AG04449 (cell line): ENCODE measurements at places on chromosomes 5 and 9.
A peak's percentile ranks its signal among the peaks of the same experiment; 100 is the strongest.

DNA sequence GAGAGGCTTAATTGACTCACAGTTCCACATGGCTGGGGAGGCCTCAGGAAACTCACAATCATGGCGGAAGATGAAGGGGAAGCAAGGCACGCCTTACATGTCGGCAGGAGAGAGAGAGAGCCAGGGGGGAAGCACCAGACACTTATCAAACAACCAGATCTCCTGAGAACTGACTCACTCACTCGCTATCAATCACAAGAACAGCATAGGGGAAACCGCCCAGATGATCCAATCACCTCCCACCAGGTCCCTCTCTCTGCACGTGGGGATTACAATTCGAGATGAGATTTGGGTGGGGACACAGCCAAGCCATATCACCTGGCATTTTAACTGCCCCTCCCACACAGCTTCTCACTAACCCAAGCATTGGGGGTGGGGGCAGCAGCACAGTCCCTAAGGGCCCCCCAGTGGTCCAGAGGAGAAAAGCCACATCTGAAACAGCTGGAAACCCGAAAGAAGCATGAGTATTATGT is 76.1 kb upstream of the ASS1 start:
- DNase-seq = no peak

- DNase-seq = no peak
These were observed 83.1 kb downstream of the FGF1 start for GRCh38 chr5:142602720-142603245.

- no peak for DNase-seq
These were observed 98.2 kb downstream of the ANKRD33B start for GRCh38 chr5:10662083-10662482.

GRCh38 chr5:158699298-158699880 is 400.3 kb downstream of the EBF1 start:
- DNase-seq = no peak

DNA sequence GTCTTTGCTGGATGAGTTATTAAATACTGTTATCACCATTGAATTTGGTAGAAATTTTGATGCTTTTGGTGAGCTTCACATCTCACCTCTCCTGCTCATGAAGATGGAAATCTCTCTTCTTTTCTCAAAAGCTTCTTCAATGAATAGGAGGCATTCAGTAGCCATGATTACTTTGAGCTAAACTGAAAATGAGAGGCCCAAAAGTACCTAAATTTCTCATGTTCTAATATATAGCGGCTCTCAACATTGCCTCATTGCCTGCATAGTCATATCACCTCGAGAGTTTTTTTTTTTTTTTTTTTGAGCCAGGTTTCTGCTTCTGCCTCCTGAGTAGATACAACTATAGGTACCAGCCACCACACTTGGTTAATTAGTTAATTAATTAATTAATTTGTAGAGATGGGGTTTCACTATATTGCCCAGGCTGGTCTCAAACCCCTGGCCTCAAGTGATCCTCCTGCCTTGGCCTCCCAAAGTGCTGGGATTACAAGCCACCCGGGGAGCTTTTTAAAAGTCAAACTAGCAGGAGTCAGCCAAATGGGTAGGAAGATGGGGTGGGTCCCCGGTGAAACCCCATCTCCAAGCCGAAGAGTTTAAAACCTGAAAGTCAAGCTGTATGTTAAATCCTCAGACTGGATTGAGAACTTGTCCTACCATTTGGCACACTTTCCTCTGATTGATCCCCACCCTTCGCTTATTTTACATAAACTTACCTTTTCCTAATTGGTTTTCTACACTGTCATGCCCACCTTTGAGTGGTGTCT is 169.0 kb downstream of the DOCK2 start:
- DNase-seq = no peak

DNA sequence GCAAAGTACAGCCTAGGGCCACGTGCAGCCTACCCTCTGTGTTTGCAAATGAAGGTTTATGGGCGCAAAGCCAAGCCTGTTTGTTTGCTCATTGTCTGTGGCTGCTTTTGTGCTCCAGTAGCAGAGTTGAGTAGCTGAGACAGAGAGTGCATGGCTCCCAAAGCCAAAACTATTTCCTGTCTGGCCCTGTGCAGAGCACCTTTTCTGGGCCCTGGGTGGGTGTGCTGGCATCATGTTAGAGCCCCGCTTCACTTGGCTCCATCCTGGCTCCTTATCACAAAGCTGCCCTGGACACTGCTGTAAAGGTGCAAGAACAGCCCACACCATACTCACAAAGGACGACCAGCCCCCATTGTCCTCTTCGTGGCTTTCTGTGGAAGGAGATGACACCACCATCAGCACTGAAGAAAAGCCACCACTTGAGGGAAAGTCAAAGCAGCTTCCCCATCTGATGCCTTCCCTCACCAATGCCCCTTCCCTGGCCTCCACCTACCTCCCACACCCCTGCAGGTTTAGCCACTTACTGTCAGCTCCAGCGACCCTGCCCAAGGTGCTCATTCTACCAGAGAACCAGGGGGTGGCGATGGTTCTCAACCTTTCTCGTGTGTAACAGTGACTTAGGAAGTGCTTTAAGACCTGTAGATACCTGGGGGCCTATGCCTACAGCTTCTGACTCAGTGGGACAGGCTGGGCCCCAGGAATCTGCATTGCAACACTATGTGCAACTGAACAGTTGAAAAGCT is 23.4 kb downstream of the LCP2 start:
- no peak for DNase-seq

- no peak for DNase-seq
These were observed 68.7 kb upstream of the ZNF618 start for GRCh38 chr9:113807173-113808061.

- DNase-seq = no peak
These were observed 167.8 kb upstream of the CCNG1 start for GRCh38 chr5:163269624-163270023.

DNA sequence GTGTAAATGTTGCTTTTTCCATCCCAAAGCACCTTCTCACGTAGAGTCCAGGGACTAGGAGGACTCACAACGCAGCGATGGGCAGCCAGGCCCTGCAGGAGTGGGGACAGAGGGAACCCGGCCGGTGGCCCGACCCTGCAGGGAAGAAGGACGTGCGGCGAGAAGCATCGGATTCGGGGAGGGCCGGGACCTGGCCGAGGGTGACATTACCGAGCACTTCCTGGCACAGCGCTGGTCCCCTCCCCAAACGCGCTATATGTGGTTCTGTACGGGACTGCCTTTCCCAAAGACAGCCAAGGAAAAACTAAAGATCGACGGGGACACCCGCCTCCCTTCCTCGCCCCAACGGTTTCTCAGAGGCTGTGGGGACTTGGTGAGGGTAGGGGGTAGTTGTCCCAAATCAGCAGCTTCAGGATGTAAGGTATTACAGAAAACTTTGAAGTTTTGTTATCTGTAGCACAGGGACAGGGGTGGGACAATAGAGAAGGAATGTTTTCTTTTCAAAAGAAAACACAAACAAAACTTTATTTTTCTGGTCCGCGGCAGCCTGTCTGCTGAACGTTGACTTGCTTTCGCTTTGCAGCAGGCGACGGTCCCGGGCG is 887 bp upstream of the MAP3K1 start:
- DNase-seq = no peak

DNA sequence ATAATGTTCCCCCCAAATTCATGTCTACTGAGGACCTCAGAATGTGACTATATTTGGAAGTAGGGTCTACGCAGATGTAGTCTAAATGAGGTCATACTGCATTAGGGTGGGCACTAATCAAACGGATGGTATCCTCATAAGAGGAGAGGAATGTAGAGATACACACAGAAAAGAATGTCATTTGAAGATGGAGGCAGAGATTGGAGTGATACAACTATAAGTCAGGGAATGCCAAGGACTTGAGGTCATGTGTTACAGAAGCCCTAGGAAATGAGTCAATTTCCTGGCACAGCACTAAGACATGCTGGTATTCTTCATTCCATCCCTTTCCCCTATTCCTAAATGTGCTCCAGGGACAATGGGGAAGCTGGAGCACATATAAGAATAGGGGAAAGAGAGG is 758 bp upstream of the PDCD1LG2 start:
- DNase-seq = peak; percentile 98

- no peak for DNase-seq
These were observed 16.0 kb downstream of the TERT start for GRCh38 chr5:1278656-1279442.

- no peak for DNase-seq
These were observed 45.4 kb downstream of the PTTG1 start for GRCh38 chr5:160466889-160467554.

GRCh38 chr5:171980792-171981191 is 25.6 kb downstream of the FBXW11 start:
- no peak for DNase-seq

DNA sequence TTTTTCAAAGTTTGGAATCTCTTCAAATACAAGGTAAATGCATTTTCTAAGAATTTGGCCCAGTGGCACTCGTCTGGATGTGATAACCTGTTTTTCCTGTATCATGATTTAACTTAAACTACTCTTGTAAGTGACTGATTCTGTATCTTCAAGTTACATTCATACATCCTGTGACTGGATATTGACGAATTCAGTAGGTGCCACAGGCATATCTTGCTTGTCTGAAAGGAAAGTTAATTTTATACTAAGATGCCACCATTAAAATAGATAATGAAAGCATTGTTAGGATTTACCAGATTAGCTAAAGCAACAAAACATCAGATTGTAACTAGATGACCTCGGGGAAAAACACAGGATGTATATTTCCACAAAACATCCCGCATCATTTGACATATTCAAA is 175.3 kb upstream of the ZNF608 start:
- DNase-seq = no peak

GRCh38 chr9:129655696-129656095 is 9.8 kb upstream of the PRRX2 start:
- DNase-seq = no peak

GRCh38 chr9:124497441-124497840 is 9.8 kb downstream of the NR5A1 start:
- DNase-seq = no peak

GRCh38 chr5:71651579-71651978 is 64.4 kb downstream of the MCCC2 start:
- no peak for DNase-seq

- DNase-seq = no peak
These were observed 44.7 kb upstream of the ZNF608 start for GRCh38 chr5:124790895-124791732.

DNA sequence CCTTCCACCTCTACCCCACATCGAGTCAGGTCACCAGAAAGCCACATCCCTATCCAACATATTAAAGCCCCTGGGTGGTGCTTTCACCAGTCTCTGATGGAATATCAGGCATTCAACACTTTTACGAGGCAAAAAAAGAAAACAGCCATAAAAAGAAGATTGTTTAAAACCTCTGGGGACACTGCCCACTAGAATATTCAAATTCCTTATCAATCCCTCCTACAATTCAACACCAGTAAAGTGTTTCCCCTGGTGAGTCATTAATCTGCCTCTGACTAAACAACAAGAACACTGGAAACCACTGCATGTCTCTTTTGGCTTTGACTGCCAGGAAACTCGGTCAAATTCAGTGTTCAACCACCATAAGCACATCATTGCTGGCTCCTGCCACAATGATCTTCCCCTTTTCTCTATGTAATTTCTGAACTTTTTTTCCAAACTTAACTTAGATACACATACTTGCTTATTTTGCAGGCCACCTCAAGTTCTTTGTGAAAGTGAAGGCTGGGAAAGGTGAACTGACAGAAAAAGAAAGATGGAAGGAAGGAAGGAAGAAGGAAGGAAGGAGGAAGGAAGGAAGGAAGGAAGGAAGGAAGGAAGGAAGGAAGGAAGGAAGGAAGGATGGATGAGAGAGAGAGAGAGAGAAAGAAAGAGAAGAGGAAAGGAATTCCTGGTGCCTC is 105.3 kb downstream of the PAX5 start:
- DNase-seq = no peak

- no peak for DNase-seq
These were observed 35.9 kb downstream of the TENT4A start for GRCh38 chr5:6749026-6749716.

GRCh38 chr5:55691265-55692105 is 20.6 kb downstream of the SLC38A9 start:
- DNase-seq = no peak

DNA sequence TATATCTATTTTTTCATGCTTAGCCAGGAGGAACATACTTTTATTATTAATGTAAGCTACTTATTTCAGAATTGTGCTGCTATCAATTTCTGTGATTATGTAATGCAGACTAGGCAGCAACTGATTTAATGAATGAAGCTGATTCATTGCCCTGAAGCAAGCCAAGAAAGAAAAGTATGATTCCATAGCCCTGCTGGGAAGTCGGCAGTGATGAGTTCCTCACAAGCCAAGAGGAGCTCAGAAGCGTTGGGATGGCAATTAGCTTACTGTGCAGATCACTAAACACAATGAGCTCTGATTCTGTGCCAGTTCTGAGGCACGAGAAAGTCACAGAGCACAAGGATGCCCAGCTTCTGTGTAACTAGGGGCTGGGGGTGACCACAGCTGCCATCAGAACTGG is 254.3 kb upstream of the KLF9 start:
- no peak for DNase-seq

- DNase-seq = no peak
These were observed 19.0 kb downstream of the CMBL start for GRCh38 chr5:10288592-10289219.

GRCh38 chr5:147898875-147899401 is 7.4 kb downstream of the C5orf46 start:
- DNase-seq = no peak

DNA sequence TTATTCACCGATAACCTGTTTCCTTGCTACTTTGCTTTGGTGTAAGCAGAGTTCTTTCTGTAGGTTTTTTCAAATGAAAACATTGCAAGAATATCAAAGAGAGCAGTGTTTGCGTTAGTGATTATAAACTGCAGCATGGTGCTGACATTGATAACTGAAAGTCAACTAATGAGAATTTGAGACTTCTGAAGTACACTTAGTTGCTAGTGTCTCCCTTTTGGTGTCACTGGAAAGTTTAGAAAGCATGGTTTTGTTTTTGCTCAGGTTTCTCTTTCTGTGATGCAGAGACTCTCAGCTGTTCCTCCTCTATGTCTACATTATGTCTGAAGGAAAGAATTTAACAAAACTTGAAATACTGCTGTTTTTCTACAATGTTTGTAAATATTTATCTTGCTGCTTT is 80.2 kb upstream of the ZNF169 start:
- DNase-seq = no peak

- DNase-seq = no peak
These were observed 668.7 kb downstream of the NR2F1-AS1 start for GRCh38 chr5:92912283-92912682.

DNA sequence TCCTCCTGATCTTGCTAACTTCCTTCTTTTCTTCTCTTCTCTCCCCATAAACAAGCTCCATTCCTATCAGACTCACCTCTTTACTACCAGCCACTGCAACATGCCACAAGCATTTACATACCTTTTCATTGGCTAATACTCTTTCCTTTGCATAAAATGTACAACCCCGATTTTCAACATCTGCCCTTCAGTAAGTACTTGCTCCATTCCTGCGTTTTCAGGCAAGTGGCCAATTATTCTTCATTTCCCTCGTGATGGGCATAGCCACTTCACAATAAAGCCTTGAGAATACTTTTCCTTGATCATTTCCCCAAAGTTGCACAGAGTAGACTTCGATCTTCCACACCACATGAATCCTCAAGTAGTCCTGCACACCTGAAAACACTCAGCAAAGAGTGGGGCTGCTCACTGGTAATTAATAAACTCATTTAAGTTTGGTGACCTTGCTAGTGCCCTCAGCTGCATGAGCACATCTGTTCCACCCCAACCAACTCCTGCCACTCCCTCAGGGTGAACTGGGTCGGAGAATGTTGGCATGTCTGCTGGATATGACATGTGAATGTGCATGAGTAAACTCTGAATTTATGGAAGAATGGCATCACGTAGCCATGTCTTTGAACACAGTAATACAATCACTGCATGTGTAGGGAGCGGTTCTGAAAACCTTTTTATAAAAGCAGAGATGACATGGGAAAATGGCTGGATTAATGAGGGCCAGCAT is 535.8 kb downstream of the SEMA5A start:
- peak; percentile 55 for DNase-seq
